Fibroblast of skin of left quadriceps (primary cell): ENCODE measurements at places on chromosomes 4 and X.

GRCh38 chr4:98411731-98412130 is 150.5 kb downstream of the RAP1GDS1 start:
- no peak for DNase-seq

DNA sequence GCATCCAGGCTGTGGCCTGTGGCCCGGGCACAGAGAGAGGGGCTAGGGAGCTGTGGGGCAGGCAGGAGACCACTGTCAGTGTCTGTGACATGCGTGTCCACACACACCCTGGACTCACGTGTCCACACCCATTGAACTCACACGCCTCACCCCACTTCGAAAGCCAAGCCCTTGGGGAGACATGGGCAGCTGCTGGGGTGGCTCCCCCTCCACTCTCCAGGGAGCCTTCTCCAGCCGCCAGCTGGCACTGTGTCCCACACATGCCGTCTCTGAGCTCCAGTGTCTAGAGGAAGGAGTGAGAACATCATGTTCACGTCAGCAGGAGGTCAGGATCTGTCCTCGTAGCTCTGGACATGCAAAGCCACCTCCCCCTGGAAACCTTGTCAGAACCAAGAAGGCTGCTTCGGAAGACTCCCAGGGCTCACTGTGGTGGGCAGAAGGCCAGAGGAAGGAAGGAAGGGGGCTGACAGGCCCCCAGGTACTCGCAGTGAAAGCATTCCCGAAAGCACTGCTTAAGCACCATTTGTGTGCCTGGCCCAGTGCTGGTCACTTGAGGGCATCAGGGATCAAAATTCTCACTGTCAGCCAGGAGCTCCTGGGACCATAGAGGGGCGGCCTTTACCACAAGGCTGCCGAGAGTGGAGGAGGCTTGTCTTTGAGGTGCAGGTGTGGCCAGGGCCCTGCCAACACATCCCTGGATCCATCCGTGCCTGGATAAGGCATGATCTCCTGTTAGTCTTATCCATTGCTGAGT is 61.4 kb downstream of the HTRA3 start:
- no peak for DNase-seq

DNA sequence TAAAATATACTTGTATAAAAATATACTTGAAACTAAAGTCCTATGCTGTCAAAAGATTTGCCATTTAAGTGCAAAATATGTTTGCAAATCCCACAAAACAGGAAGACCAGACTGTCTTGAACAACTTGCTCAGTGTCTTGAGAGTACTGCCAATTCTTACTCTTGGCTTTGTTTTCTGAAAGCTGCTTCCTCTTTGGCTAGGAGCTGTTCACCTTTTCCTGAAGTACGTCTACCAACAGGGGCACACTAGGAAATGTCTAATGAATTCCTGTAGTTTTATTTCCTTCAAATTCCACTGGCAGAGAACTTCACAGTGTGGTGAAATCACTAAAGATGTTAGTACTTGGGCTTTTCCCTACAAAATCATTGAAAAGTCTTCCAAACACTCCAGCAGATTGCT is 46.4 kb upstream of the ABCG2 start:
- DNase-seq: no peak

- no peak for DNase-seq
These were observed 21.1 kb downstream of the POLR2B start for GRCh38 chr4:56999751-57000150.

GRCh38 chr4:90069151-90069550 is 58.0 kb upstream of the CCSER1 start:
- no peak for DNase-seq
